ENCODE measurements at places on chromosomes 3 and 15.

- DNase-seq, result no peak
Observed at GRCh38 chr3:147400111-147400510, 6.2 kb downstream of the ZIC4 start.

DNA sequence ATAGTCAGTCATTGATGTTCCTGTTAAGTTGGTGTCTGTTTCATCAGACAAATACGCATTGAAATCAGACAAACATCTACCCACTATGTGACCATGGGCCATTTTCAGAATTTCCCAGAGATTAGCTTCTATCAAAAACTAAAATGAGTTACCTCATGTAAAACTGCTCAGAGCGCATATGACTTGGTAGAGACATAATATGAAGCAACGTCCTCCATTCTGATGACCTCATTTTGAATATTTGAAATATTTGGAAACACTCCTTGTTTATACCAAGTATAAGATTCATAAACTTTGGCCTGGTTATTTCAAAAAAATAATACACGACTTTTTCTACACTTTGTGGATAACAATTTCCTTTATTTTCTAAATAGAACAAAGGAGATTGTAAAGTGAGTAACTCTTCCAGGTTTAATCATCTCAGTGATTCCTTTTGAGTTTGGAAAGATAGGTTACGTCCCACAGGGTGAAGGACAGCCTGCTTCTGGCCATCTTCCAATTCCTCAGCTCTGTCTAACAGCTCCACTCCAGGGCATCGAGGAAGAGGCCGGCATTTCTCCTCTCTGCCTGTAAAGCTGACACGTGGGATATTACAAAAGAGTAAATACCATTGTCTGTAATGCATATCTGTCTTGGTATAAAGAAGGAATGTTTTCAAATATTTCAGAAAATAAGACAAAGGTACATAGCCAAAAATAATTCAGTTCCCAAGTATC, 122.6 kb downstream of the CADM2 start:
- no peak for DNase-seq

GRCh38 chr15:38593524-38593923, 28.9 kb upstream of the RASGRP1 start:
- DNase-seq, result no peak

DNA sequence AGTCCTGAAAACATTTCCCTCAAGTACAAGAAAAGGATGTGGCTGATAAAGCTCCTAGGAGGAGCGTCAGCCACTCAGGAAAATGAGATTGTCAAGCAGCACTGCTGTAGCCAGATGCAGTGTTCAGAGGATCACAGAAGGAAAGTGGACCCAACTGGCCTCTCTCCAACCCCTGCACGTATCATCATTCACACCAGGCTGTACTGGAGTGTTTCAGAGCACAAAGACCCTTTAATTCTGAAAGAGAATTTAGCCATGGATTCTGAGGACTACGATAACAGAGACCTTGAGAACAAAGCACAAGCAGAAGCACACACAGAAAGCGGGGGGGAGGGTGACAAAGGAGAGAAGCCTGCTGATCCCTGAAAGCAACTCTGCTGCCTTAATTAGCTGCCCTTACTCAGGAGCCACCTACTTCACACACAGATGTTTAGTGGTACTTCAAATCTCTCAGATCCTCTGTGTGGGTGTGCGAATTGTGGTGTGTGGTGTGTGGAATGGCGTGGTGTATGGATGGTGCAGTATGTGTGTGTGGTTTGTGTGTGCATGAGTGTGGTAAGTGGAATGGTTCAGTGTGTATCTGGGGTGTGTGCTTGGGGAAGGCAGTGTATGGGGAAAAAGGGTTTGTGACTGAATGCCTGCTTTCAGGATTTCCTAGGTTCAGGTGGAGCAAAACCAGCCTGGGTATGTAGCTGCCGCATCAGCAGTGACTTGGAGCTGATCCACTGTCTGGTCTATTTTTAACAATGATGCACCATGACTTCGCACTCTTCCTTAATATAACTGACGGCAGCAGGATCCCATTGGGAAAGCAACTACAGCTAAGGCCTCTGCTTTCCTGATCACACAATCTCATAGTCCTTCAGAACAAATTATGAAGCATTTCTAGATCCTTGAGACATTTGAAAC, 192.5 kb downstream of the RSL24D1 start:
- DNase-seq, result no peak

GRCh38 chr3:72816862-72817355, 31.3 kb downstream of the SHQ1 start:
- no peak for DNase-seq

DNA sequence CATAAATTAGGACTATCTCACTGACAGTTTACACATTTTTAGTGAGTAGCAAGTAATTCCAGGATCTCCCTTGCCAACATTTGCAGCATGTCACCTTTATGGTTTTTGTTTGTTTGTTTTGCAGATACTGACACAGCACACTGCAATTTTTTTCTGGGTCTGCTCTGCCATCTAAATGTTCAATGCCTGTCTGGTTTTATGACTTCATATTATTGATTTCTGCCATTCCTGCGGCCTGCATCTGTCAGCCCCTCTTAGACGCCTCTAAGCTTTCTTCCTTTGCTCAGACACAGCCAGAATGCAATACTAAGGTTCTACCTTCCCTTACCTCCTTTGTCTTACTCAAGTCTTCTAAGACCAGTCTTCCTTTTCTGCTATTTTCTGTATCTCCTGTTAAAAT, 321.2 kb upstream of the AZI2 start:
- no peak for DNase-seq

GRCh38 chr3:41234823-41235721, 35.8 kb downstream of the CTNNB1 start:
- no peak for DNase-seq

- peak; percentile 84 for DNase-seq
Observed at GRCh38 chr15:92831655-92832328, 68.3 kb upstream of the CHD2 start.

DNA sequence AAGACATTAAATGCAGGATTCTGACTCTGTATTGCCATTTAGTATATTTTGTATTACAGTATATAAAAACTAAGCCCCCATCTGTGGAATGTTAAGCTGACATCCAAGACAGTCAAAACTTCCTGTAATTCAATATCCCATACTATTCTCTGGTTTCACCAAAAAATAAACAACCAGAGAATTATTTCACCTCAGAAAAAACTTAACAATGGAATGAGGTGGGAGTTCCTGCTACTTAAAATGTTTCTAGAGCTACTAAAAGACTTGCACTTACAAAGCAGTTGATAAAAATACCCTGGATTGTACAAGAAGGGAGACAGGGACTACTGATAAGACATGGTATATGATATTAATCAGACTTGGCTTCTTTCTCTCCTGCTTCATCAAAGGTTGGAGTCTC, 8.3 kb downstream of the ARL13B start:
- DNase-seq, result no peak

GRCh38 chr3:82641701-82642100, 880.3 kb upstream of the GBE1 start:
- DNase-seq, result no peak

All from stimulated activated CD8-positive, alpha-beta memory T cell treated with anti-CD3 and anti-CD28 coated beads, Interleukin-4, amount 100 ng/mL, for 24 hours (primary cell).